WTC11 (cell line): ENCODE measurements at places on chromosomes 12 and 14. TPM values are rescaled to one million over a fixed set of nuclear protein-coding genes. Genes with fewer than 3 reads are reported as not detected.

OAS2 gene
- total RNA-seq, result 0.27 to 0.48 TPM (median 0.28 TPM) in 3 replicates

BRI3BP gene
- 11.5 to 11.9 TPM (median 11.8 TPM) in 3 replicates for total RNA-seq

MLF2 gene
- 226 to 236 TPM (median 229 TPM) in 3 replicates for total RNA-seq

DNA sequence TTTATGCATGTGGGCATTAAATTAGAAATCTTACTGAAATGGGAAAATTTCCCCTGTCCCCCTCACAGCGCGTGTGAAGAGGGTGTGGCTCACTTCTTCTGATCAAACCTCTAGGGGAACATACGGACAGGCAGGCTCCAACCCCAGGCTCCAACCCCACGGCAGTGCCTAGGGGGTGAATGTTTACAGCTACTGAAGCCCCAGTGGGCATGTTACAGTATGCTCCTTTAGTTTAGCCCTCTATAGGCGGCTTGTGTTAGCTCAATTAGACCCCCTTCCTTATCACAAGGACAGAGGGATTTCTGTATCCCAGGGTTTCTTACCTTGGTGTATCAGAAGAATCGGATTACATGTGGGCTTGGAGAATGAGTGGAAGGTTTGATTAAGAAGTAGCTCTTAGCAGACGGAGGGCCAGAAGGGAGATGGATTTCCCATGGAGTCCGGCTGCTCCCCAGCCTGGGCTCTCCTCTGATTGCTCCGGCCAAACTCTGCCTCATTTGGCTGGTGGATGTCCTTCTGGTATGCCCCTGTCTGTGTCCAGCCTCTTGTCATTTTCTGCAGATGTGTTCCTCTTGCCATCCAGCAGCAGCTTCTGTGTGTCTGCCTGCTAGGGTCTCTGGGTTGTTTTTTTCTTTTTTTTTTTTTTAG, 223.7 kb downstream of the TMTC2 start:
- H3K4me3 ChIP-seq, result no peak overlapping the region
- H3K27ac ChIP-seq, result no peak overlapping the region
- H3K27me3 ChIP-seq, result no peaks in the 10 kb centered on the region
- peaks cover 16% of the 10 kb centered on the region for H3K4me1 ChIP-seq
- peak; percentile 31 for DNase-seq

DNA sequence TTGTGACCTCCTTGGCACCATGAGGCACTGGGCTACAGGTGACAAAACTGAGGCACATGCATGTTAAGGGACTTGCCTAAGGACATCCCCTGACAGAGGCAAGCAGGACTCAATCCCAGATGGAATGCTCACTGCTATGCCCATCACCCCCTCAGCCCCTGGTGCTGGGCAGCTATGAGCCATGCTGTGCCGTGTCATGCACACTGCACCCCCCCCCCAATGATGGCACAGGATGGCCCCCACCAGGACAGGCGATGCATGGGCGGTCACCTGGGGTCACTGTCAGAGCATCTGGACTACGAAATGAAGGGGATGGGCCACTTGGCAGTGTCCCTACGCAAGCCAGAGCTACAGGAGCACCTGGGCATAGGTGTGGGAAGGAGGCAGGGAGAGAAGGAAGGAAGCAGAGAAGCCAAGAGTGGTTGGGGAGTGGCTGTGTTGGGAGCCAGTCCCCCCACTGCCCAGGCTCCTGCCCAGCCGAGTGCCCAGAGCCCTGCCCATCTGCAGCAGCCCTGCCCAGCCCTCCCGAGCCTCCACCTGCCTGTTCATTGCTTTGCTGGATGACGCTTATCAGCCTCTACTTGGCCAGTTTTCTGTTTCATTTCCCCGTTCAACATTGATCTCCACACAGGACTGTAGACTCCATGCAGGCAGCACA, 84.9 kb upstream of the DIO3 start:
- peak overlapping the region; percentile 6; the same call in 1 of the 2 replicates for H3K4me3 ChIP-seq
- peak overlapping the region; percentile 80 for H3K27ac ChIP-seq
- peaks cover 18% of the 10 kb centered on the region for H3K4me1 ChIP-seq
- H3K36me3 ChIP-seq, result no peaks in the 10 kb centered on the region

GRCh38 chr12:47458279-47458678, 247.6 kb downstream of the RPAP3 start:
- no peak for DNase-seq
- no peak overlapping the region for H3K4me3 ChIP-seq
- peaks cover 29% of the 10 kb centered on the region for H3K27me3 ChIP-seq
- peaks cover 25% of the 10 kb centered on the region for H3K36me3 ChIP-seq
- no peaks in the 10 kb centered on the region for H3K4me1 ChIP-seq
- H3K27ac ChIP-seq, result no peak overlapping the region

DNA sequence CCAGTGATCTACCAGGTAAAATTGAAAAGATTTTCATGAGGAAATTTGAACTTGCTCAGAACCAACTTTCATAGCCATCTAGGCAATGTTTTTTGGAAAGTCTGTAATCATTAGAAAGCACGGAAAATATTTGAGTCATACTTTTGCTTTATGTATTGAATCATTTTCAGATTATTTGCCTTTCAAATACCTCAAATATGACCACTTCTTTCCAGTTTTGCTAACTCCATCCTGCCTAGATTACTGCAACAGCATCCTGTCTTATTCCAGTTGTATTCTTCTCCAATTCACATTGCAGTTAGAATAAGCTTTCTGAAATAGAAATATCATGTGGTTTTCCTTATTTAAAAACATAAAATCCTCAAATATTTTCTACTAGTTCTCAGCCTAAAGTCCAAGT, 239.8 kb upstream of the FAR2 start:
- no peaks in the 10 kb centered on the region for H3K4me1 ChIP-seq
- peaks cover 25% of the 10 kb centered on the region for H3K36me3 ChIP-seq
- no peak overlapping the region for H3K27ac ChIP-seq

- H3K27me3 ChIP-seq, result no peaks in the 10 kb centered on the region
- peak overlapping the region; percentile 47; the same call in 1 of the 2 replicates for H3K27ac ChIP-seq
- H3K4me3 ChIP-seq, result no peak overlapping the region
- peaks cover 76% of the 10 kb centered on the region for H3K36me3 ChIP-seq
These were observed 25.1 kb downstream of the CCNK start for GRCh38 chr14:99506276-99506675.

DNA sequence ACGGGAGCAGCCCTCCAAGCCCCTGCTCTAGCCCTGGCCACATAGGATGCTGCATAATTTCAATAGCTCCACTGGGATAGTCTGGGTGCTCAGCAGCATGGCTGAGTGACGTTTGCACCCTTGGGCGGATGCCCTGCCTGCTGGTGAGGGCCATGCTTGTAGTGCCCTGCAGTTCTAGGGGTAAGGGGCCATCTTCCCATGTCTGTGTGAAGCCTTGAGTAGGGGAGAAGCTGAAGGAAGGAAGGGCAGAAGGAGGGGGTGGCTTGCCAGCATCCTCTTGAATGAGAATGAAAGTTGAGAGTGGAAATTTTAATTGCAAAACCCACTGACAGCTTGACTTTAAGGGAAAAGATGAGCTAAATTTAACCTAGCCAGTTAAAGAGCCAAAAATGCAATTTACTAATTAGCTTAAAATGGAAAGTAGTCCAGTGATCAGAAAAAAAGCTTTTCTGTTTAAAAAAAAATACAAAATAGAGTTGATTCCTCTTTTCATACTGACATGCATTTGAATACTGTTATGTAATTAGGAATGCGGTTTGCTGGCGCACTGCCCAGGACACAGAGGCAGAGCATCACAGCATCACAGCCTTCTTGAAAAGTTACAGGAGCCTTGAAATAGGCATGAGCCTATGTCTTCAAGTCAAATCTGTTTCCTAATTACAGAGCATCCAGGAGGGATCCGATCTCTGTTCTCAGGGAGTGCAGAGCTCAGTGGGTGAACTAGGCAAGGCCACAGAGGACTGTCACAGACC, 18.5 kb upstream of the EML1 start:
- peaks cover 3% of the 10 kb centered on the region; the same call in 1 of the 2 replicates for H3K27me3 ChIP-seq
- peaks cover 41% of the 10 kb centered on the region for H3K4me1 ChIP-seq
- H3K27ac ChIP-seq, result peak overlapping the region; percentile 71
- H3K4me3 ChIP-seq, result peak overlapping the region; percentile 17
- no peak for DNase-seq

DNA sequence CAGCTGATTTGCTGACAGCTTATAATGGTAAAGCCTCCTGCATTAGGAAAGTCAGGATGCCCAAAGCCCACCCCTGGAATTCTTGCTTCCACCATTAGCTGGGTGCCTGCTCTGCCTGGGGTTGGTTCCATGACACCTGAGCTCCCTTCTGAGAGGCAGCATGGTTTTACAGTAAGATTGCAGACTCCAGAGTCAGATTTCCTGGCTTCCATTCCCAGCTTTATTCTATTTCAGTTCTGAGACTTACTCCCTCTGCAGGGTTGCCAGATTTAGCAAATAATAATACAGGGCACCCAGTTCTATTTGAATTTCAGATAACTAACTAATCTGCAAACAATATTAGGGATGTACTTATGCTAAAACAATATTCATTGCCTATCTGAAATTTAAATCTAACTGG, 12.2 kb downstream of the STAB2 start:
- DNase-seq, result no peak
- H3K27me3 ChIP-seq, result no peaks in the 10 kb centered on the region; the same call in 1 of the 2 replicates
- H3K4me1 ChIP-seq, result no peaks in the 10 kb centered on the region
- no peaks in the 10 kb centered on the region for H3K36me3 ChIP-seq
- no peak overlapping the region for H3K27ac ChIP-seq

- no peaks in the 10 kb centered on the region for H3K36me3 ChIP-seq
- H3K4me1 ChIP-seq, result peaks cover 12% of the 10 kb centered on the region
- H3K27ac ChIP-seq, result no peak overlapping the region
- no peak overlapping the region for H3K4me3 ChIP-seq
- H3K27me3 ChIP-seq, result peaks cover 84% of the 10 kb centered on the region
These were observed 921.3 kb downstream of the NRXN3 start for GRCh38 chr14:79091381-79091963.

DNA sequence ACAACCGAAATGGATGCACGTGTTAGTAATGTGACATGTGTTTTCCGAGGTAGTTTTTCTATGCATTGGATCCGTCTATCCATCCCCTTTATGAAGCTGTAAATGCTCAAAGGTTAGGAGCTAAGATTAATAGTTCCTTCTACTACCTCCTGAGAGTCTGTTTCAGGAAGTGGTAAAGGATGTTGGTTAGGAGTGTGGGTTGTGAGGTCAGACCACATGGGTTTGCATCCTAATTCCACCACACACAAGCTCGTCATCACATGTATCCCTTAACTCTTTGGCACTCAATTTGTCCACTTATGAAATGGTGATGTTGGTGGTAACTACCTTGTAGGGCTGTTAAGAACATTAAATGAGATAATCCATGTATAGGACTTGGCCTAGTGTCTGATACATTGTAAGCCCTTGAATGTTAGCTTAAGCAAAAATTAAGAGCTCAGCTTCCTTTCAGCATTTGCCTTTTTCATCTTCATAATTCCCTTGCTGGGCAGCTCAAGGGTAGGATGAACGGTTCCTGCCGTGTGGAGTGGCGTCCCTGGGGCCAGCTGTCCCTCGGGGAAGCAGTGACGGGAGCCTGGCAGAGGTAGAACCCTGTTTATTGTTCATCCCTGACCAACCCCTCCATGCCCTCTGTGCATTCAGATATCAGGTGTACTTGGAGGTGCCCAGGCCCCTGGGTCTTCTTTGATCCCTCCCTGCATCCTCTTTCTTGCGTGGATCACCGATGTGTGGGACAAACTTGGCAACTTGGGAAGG, 52.3 kb downstream of the TSPAN9 start:
- no peak for DNase-seq
- no peak overlapping the region for H3K27ac ChIP-seq
- no peaks in the 10 kb centered on the region for H3K27me3 ChIP-seq
